ENCODE measurements at places on chromosomes 5 and 9.
A peak's percentile ranks its signal among the peaks of the same experiment; 100 is the strongest.

- DNase-seq: no peak
Measured at GRCh38 chr5:96780626-96781025, 27.1 kb downstream of the ERAP1 start.

DNA sequence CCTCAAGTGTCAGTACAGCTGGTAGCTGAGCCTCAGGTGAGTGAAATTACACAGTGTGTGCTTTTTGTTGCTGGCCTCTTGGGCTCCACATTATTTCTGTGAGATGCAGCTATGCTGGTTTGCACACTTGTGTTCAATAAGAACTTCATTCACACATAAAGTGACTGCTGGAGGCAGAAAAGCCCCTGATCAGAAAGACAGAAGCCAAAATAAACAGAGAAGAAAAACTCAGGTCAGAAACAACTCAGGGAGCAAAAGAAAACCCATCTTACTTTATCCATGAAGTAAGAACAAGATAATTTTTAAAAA lies 15.1 kb downstream of the PNPLA7 start:
- DNase-seq: no peak

GRCh38 chr5:149878371-149878770 lies 66.2 kb downstream of the PDE6A start:
- DNase-seq: no peak

- no peak for DNase-seq
Measured at GRCh38 chr9:88766778-88767503, 224.3 kb upstream of the S1PR3 start.

DNA sequence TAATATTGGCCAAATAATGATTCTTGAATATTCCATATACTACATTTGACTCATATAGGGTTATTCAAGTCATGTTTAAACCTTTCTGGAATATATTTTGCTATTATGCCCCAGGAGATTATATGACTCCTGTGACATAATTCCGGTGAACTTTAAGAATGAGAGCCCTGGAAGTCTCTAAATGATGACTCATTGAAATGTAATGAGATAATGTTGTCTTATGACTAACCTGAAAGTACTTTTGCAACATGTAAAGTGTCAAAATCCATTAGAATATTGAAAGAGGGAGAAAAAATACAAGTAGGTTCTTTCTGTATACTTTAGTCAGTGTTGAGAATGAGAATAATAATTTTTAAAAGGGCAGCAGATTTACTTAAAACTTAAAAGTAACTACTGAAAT lies 830.4 kb downstream of the MAT2B start:
- DNase-seq: no peak

GRCh38 chr9:33781736-33782135 lies 13.6 kb upstream of the PRSS3 start:
- DNase-seq: no peak

GRCh38 chr5:178396796-178397720 lies 164.5 kb upstream of the PHYKPL start:
- DNase-seq: peak; percentile 65

DNA sequence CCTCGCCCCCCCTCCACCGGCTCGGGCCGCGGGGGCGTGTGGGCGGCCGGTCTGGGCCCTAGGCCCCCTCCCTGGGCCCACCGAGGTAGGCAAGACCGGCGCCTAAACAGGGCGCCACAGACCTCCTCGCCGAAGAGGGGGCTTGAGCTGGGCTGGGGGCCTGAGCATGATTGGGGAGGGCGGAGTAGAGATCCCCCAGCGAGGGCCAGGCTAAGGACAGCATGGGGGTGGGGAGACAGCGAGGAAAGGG lies 108.9 kb downstream of the PSD2 start:
- no peak for DNase-seq

DNA sequence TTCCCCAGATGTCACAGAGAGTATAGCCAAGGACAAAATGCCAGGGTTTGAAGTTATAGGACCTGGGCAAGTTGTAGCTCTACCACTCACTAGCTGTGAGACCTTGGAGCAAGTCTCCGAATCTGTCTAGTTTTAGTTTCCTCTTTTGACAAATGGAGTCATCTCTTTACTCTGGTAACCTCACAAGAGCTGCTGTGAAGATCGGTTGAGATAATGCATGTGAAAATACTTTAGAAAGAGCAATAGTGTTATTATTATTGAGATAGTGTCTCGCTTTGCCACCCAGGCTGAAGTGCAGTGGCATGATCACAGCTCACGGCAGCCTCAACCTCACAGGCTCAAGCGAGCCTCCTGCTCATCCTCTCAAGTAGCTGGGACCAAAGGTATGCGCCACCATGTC lies 117.9 kb upstream of the NR5A1 start:
- no peak for DNase-seq

GRCh38 chr5:169029037-169029436 lies 271.9 kb downstream of the SLIT3 start:
- DNase-seq: no peak

- no peak for DNase-seq
Measured at GRCh38 chr9:113499876-113500497, 36.5 kb downstream of the RGS3 start.

DNA sequence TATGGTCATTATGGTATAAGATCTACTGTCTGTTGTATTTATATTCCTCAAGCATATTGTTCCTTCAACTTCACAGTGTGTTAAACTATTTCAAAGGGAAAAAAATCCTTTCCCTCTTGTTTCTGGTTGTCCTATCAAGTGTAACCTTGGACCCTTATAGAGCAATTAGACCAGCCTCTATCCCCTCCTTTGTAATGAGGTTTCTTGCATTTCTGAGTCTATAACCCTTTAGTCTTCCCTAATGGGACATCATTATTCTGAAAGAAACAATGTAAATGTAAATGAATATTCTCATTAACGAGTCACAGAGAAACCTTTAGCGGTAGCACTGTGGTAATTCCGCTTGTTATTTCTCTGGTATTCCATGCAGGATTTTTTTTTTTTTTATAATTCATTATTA lies 197.3 kb downstream of the CNTLN start:
- no peak for DNase-seq

GRCh38 chr5:134409321-134409720 lies 2.4 kb downstream of the CDKN2AIPNL start:
- DNase-seq: no peak

DNA sequence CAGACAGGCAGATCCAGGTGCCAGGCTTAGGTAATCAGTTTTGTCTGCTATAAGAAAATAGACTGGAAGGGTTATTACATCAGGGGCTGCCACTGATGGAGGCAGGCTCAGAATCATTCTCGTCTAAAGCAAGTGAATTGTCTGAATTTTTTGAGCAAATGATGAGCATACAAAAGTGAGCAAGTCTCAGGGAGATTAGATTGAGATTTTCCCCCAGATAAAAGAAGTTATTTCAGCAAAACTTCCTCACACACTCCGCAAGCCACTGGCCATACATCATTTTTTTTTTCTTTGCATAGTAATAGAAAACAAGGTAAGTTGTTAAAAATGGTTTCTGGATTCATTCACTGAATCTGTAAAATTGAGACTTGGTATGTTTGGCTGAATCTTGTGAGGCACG lies 52.9 kb downstream of the ZNF462 start:
- DNase-seq: no peak

DNA sequence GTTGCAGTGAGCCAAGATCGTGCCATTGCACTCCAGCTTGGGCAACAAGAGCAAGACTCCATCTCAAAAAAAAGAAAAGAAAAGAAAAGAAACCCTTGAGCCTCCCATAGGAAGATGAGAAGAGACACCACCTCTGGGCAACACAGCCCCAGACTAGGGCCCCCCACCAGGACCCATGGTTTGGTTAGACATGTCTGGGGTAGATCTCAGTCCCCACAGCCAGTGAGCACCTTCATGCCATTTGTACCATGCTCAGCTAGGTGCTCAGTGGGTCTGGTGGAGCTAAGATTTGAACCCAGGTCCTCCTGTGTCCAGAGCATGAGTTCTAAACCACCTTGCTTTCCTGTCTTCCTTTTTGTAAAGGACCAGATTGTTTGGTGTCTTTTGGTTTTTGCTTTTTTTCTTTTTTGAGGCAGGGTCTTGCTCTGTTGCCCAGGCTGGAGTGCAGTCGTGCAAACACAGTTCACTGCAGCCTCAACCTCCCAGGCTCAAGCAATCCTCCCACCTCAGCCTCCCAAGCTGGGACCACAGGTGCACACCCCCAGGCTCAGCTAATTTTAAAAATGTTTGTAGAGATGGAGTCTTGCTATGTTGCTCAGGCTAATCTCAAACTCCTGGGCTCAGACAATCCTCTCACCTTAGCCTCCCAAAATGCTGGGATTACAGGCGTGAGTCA lies 11.7 kb downstream of the OLFML2A start:
- no peak for DNase-seq

DNA sequence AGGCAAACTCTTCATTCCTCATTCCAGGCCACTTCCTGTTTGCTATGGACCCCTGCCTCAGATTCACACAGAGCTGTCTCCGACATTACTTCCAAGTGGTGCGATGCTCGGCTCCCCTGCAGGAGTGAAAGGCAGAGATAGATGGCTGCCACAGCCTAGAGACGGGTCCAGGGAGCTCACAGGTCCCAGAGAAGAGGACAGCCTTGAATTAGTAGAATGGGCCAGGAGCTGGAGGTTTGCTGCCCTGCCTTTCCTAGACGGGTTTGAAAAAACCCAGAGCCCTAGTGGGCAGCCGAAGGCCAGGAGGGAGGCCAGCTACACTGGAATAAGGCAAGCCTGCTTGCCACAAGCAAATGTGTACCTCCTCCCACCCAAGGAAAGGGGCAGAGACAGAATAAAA lies 1.8 kb downstream of the ANKRD34B start:
- no peak for DNase-seq

- no peak for DNase-seq
Measured at GRCh38 chr5:104456122-104456521, 893.5 kb upstream of the NUDT12 start.

- no peak for DNase-seq
Measured at GRCh38 chr5:116242343-116242742, 157.5 kb downstream of the COMMD10 start.

- DNase-seq: no peak
Measured at GRCh38 chr5:1440098-1440493, 5.1 kb downstream of the SLC6A3 start.

DNA sequence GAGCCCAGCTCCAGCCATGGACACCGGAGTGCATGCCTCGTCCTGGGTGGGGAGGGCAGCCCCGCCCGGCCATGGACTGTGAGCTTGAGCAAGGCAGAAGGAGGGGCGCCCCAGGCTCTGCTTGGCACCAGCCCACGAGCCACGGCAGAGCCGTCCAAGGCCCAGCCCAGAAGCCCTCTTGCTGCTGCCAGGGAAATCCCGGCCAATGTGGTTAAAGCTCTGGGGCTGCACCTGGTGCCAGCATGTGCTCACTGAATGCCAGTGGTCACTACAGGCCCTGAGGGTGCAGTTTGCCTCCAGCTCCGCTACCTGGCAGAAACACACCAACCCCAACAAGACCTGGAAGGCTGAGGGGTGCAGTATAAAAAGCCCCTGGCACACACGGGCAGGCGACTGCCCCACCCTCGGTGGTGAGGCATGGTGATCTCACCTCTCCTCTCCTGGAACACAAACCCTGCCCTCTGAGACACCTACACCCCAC lies 11.8 kb downstream of the BRD3 start:
- DNase-seq: no peak

DNA sequence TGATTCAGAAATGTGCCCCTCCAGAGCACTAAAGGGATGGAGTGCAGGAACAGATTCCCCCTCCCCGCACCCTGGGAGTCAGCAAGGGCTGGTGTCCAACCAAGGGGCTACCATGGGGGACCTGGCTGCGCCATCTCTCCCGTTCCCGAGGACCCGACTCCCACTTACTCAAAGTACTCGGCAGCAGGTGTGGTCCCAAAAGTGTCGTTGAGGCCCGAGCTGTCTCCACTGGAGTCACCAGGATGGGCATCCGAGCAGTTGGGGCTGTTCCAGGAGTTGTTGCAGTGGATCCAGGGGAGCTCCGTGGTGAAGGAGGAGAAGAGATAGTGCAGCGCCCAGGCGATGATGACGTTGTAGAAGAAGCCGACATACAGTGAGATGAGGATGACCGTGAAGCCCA lies 12.9 kb downstream of the SLC6A3 start:
- no peak for DNase-seq

- no peak for DNase-seq
Measured at GRCh38 chr5:40577718-40578117, 102.0 kb upstream of the PTGER4 start.

GRCh38 chr9:133461975-133462374 lies 2.2 kb downstream of the CACFD1 start:
- DNase-seq: no peak

DNA sequence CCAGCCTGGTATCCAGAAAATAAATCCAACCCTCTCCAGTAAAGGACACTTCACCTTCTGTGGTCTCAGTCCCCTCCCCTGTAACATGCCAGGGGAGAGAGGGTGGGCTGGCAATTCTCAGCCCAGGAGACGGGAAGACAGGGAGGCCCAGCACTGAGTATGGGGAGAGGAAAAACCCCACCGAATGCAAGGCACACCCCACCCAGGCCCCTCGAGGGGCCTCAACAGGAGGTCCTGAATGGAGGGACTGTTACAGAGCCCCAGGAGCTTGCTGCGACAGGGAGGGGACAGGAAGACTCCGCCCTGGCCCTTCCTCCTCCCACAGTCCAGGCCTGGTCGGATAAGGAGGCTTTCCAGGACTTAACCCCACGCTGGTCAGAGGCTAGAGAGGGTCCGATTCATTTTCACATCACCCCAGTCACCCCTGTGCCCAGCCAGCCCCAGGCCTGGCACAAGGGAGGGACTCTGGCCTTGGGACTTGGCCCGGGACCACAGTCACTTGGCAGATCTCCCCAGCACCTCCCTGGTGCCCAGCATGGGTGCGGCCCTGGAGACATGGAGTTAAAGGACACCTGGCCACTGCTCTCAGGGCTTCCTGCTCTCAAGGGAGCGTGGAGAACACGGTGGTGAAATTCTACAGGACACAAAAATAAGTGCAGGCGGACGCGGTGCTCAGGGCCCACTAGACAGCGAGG lies 44.9 kb upstream of the STXBP1 start:
- no peak for DNase-seq

- DNase-seq: no peak
Measured at GRCh38 chr5:109396965-109397364, 12.8 kb downstream of the PJA2 start.

GRCh38 chr9:89312222-89312571 lies 1.2 kb downstream of the CKS2 start:
- DNase-seq: no peak

DNA sequence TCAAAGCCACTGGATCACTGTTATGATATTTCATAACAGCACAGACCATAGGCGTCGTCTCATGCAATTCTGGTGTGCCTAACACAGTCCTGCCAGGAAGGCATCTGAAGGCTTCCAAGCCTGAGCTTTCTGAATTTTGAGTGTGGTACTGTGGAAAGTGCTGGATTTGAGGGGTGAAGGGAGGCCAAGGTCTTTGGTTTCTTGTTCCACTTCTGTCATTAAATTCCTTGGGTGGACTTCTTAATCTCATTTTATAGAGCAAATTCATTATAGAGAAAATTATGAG lies 441.3 kb upstream of the PIK3R1 start:
- no peak for DNase-seq

DNA sequence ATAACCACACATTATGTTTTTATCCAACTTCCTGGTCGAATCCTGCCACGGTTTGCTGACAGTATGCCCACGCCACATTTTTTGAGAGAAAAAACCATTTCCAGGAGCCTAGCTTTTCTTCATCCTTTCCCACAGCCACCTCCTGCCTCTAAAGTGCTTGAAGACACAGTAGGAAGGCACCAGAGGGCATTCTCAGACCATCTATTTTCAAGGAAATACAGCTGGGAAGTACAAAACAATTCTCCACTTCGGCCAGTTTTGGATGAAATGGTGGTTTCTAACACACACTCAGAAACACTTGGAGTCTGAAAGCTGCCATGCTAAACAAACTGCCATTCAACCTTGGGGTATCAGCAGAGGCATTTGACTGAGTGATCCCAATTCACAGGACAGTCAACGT lies 86.3 kb upstream of the RPS23 start:
- no peak for DNase-seq
